Spleen (tissue), 13 donors: ENCODE measurements at places on chromosomes 6 and 20. TPM values are rescaled to one million over a fixed set of nuclear protein-coding genes. Genes with fewer than 3 reads are reported as not detected.

GRCh38 chr6:76840041-76840745 is 623.1 kb downstream of the HTR1B start:
- no peak for DNase-seq

- DNase-seq: no peak
These were observed 29.0 kb upstream of the GTSF1L start for GRCh38 chr20:43755851-43756250.

GRCh38 chr6:24492475-24492874 is 2.3 kb upstream of the ALDH5A1 start:
- DNase-seq: no peak

- no peak for DNase-seq
These were observed 25.4 kb upstream of the TCP11 start for GRCh38 chr6:35166520-35166919.

- DNase-seq: no peak
These were observed 292.6 kb upstream of the PREP start for GRCh38 chr6:105695461-105695860.

DNA sequence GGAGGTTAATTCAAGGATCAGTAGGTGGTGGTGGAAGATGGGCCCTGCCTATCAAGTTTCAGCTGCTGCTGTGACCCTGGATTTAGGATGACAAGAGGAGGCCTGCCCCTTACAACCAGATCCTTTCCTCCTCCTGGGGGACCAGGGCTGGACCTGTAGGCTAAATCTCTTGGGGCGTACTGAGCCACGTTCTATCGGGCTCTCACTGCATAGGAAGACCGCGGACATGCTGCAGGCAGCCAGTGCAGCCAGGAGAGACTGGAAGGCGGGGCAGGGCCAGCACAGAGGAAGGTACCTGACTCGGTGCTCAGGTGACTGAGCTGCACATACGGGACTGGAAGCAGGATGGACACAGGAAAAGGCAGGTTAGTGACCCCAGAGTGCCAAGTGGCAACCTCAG is 8.5 kb upstream of the SLA2 start:
- no peak for DNase-seq

DNA sequence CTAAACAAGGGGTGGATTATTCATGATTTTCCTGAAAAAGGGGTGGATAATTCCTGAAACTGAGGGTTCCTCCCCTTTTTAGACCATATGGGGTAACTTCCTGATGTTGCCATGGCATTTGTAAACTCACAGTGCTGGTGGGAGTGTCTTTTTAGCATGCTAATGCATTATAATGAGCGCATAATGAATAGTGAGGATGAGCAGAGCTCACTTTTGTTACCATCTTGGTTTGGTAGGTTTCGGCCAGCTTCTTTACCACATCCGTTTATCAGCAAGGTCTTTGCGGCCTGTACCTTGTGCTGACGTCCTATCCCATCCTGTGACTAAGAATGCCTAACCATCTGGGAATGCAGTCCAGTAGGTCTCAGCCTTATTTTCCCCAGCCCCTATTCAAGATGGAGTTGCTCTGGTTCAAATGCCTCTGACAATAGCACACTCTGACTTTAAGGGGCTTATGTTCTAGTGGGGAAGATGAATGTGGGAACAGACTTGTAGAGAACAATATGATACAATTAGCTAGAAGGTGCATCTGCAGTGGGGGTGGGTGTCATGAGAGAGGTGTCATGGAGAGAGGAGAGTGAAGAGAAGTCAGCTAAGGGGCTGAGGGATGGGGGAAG is 4.2 kb upstream of the GPR31 start:
- DNase-seq: no peak

C4A gene
- 268 TPM for total RNA-seq

DNA sequence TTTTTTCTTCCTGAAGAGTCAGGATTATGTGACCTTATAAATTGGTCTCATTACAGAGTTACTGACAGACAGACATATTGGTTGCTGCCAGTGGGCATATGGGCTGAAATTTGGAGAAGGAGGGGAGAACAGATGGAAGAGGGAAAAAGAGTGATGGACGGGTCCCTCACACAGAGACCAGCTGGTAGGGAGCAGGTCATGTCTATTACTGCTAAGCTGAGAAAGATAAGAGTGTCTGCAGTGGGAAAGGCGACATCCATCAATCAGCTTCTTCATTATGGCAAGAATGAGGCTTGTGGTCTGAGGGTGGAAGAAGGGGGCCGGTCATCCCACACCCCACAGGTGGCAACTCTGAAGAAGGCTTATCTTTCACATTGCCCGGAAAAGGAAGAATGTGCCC is 353.8 kb upstream of the RSPO3 start:
- DNase-seq: no peak

- no peak for DNase-seq
These were observed 11.3 kb upstream of the ABRACL start for GRCh38 chr6:139017227-139017626.

GRCh38 chr6:128363020-128363813 is 157.2 kb downstream of the PTPRK start:
- DNase-seq: no peak

VWA7 gene
- 1.5 TPM for total RNA-seq

DNA sequence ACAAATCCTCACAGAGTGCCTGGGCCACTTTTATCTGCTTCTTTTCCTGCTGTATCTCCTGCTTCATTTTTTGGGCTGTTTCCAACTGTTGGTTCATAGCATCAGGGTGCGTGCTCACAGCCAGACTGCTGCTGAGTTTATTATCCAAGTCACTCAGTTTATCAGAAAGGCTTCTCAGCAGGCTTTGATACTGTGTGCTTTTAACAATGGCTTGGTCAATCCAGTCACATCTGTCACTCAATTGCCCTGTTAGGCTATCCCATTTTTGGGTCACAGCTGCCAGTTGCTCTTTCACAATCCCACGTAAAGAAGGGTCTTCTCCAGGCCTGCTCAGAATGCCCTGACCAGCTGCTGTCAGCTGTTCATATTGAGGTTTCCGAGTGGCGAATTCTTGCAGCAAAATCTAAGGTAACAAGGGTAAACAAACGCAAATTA is 87.2 kb downstream of the DST start:
- DNase-seq: no peak

- no peak for DNase-seq
These were observed 90.2 kb downstream of the GMDS start for GRCh38 chr6:2155206-2155605.

DNA sequence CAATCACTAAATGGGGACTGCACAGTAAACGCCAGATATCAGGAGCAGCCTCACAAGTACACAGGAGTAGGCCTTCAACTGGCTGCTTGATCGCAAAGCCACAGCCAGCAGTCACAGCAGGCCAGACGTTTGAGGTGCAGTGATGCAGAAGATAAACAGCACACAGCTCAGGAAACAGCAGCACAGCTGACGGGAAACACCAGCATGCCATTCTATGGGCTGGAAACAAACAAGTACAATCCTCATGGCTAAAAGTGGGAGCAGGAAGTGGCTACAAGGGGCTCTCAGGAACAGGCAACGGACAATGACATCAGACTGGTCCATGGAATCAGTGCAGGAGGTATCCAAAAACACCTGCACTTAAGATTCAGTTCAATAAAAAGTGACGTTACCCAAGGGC is 111.0 kb downstream of the DTNBP1 start:
- peak; percentile 83 for DNase-seq

- no peak for DNase-seq
These were observed 31.5 kb downstream of the AAR2 start for GRCh38 chr20:36267605-36268381.

- no peak for DNase-seq
These were observed 10.1 kb upstream of the SNRNP48 start for GRCh38 chr6:7579851-7580250.

- no peak for DNase-seq
These were observed 373.8 kb downstream of the GJA1 start for GRCh38 chr6:121809211-121809610.

DNA sequence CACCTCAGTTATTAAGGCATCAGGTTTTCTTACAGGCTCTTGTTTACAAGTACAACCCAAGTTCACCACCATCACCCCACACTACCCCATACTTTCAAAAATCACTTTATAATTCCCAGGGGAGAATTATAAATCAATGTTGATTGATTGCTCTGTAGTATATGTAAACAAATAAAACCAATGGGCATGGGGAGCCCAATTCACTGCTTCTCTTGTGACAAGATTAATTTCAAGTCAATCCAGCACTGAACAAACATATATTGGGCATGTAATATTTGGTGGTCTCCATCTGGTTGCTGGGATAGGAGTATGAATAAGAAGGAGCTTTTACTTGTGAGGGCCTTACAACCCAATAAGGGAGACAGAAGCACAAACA is 95.8 kb downstream of the CLVS2 start:
- DNase-seq: no peak

GRCh38 chr6:75049308-75049707 is 156.5 kb downstream of the COL12A1 start:
- no peak for DNase-seq

- DNase-seq: no peak
These were observed 29.6 kb upstream of the CRIP3 start for GRCh38 chr6:43338243-43338642.

DNA sequence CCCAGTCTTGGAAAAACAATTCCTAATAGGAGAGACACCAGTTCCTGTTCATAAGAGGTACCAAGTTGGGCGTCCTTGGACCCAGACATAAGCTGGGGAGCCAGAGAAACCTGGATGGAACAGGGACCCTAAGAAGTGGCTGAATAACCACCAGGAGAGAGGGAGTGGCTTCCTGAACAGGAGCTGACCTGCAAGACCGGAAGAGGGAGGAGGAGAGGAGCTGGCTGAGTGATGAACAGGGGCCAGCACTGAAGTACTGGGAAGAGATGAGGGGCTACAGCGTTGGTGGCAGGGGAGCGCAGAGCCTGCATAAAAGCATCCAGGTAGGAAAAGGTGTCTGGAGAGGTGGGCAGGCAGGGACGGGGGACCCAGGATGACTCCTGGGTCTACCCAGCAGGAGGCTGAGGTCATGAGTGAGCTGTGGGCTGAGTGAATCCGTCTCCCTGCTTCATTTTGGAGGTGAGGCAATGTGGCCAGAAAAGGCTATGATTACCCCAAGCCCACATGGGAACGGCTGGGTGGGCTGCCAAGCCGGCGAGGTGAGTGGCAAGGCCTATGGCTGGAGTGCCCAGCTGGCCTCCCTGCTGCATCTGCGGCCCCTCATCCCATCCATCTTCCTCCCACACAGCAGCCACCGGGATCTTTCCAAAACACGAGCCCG is 34.4 kb upstream of the ZFAND3 start:
- DNase-seq: no peak

FERMT1 gene
- total RNA-seq: 1.3 TPM

- DNase-seq: peak; percentile 65
These were observed 5.1 kb upstream of the TUBB1 start for GRCh38 chr20:59013959-59014608.

PREP gene
- 19.5 TPM for total RNA-seq
